Activated CD4-positive, alpha-beta T cell treated with anti-CD3 and anti-CD28 coated beads for 36 hours (primary cell): ENCODE measurements at places on chromosomes 13 and 19. TPM values are rescaled to one million over a fixed set of nuclear protein-coding genes. Genes with fewer than 3 reads are reported as not detected.

DNA sequence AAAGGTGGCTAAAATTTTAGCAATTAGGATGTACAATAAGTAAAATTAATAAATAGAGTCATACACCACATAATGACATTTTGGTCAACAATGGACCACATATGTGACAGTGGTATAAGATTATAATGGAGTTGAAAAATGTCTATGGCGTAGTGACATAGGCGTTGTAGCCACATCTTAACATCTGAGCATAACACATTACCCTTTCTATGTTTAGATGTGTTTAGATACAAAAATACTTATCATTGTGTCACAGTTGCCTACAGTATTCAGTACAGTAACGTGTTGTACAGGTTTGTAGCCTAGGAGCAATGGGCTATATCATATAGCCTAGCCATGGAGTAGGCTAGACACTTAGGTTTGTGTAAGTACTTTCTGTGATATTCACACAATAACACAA, 111.2 kb downstream of the LRCH1 start:
- peaks cover 50% of the 10 kb centered on the region for H3K4me1 ChIP-seq
- DNase-seq: no peak
- no peak overlapping the region for H3K4me3 ChIP-seq
- H3K27me3 ChIP-seq: no peaks in the 10 kb centered on the region

GPC5 gene
- total RNA-seq: 0.63 TPM

DNA sequence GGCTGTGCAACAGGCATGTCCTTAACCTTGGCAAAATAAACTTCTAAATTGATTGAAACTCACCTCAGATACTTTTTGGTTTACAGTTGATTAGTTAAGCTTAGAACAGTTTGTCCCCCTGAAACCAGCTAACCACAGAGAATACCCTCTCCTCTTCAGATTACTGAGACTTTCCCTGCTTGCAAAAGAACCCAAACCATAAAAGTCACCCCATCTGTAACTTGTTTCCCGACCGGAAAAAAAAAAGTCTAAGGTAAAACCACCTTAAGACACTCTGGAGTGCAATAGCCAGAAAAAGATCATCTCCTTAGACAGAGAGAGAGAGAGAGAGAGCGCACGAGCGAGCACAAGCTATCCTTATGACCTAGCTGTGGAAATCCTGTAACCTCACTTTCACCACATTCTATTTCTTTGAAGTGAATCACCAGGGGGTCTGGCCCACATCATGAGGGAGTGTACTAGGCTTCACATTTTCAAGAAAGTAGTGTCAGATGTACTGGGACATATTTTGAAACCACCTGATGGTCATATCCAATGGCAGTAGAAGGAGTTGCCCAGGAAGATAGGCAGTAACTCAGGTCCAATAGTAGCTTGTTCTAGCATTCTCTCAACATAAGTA, 11.1 kb upstream of the GTF2F2 start:
- H3K36me3 ChIP-seq: no peaks in the 10 kb centered on the region
- no peak overlapping the region for H3K4me3 ChIP-seq
- H3K27me3 ChIP-seq: peaks cover 10% of the 10 kb centered on the region
- no peak overlapping the region for H3K27ac ChIP-seq
- DNase-seq: peak; percentile 20
- peaks cover 6% of the 10 kb centered on the region for H3K4me1 ChIP-seq

GRCh38 chr13:110200276-110200870, 106.6 kb downstream of the COL4A1 start:
- H3K36me3 ChIP-seq: no peaks in the 10 kb centered on the region
- H3K27me3 ChIP-seq: peaks cover 14% of the 10 kb centered on the region
- no peak overlapping the region for H3K4me3 ChIP-seq
- no peaks in the 10 kb centered on the region for H3K4me1 ChIP-seq
- H3K27ac ChIP-seq: no peak overlapping the region

DNA sequence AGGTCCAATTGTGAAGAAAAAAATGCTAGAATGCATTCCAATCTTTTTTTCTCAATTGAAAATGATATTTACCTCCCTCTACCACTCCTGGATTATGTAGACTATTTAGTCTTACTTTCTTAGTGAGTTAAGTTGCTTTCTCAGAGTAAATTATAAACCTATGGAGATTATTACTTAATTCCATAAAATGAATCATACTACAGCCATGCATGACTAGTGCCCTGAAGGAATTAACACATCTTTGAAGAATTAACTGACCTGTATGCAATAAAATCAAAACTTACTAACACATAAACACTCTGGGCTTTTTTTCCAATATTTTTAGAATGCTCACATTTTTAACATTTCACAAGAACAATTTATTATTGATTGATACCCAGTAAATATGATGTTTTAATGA, 379.4 kb upstream of the DACH1 start:
- no peak for DNase-seq
- H3K4me3 ChIP-seq: no peak overlapping the region
- H3K27ac ChIP-seq: no peak overlapping the region
- no peaks in the 10 kb centered on the region for H3K27me3 ChIP-seq

DNA sequence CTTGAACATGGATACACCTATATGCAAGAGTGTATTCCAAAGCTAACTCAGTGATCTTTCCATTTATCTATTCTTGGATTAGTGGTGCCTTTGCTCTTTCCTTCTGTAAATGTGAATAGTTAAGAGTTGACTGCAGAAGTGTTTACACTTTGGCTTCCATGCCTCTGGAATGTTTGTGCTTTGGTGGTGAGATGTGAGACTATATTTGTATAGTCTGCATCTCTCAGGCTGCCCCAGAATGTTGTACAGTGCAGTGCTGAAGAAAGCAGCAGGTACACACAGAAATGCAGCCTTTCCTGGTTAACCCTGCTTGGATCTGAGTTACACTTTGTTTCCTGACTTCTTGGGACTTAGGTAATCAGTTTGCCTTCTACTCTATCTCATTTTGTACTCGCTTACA, 90.2 kb downstream of the DNAJC15 start:
- H3K27me3 ChIP-seq: no peaks in the 10 kb centered on the region
- no peak overlapping the region for H3K27ac ChIP-seq
- no peak for DNase-seq

DLL3 gene
- 0.72 TPM for total RNA-seq

GRCh38 chr19:41324921-41325639, 15.1 kb downstream of the CCDC97 start:
- no peaks in the 10 kb centered on the region for H3K27me3 ChIP-seq
- peak; percentile 27 for DNase-seq
- H3K36me3 ChIP-seq: peaks cover 31% of the 10 kb centered on the region
- no peak overlapping the region for H3K4me3 ChIP-seq
- H3K4me1 ChIP-seq: peaks cover 43% of the 10 kb centered on the region

GRCh38 chr19:343941-344624, 513 bp downstream of the MIER2 start:
- peaks cover 7% of the 10 kb centered on the region for H3K27me3 ChIP-seq
- H3K27ac ChIP-seq: peak overlapping the region; percentile 77
- peak overlapping the region; percentile 79 for H3K4me3 ChIP-seq

- H3K4me3 ChIP-seq: no peak overlapping the region
- peak; percentile 59 for DNase-seq
- H3K27ac ChIP-seq: no peak overlapping the region
- no peaks in the 10 kb centered on the region for H3K4me1 ChIP-seq
- peaks cover 6% of the 10 kb centered on the region for H3K27me3 ChIP-seq
Measured at GRCh38 chr13:112893570-112894422, 75.2 kb upstream of the MCF2L start.
